HT1080 (cell line): ENCODE measurements at places on chromosomes 1 and 21.

- no peak for DNase-seq
Measured at GRCh38 chr1:197649188-197649587, 126.1 kb downstream of the DENND1B start.

GRCh38 chr1:99269321-99269720 is 5.0 kb downstream of the PLPPR4 start:
- DNase-seq, result no peak

GRCh38 chr21:14484188-14485009 is 61.7 kb downstream of the SAMSN1 start:
- DNase-seq, result no peak

DNA sequence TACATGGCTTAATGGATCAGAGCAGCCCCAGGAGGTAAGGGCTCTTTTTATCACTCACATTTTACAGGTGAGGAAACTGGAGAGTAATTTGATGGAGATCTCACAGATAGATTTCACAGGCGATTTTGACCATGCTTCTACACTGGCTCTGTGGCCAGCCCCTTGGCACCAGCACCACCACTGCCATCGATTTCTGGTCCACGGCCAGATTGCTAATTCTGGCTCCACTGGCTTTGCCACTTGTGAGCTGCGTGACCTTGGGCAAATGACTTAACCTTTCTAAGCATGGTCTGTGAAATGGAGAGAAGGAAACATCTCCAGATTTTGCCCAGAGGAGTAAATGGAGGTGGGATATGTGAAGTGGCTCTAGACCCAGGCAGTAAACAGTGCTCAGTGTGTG is 32.6 kb downstream of the KCNC4 start:
- DNase-seq, result no peak

DNA sequence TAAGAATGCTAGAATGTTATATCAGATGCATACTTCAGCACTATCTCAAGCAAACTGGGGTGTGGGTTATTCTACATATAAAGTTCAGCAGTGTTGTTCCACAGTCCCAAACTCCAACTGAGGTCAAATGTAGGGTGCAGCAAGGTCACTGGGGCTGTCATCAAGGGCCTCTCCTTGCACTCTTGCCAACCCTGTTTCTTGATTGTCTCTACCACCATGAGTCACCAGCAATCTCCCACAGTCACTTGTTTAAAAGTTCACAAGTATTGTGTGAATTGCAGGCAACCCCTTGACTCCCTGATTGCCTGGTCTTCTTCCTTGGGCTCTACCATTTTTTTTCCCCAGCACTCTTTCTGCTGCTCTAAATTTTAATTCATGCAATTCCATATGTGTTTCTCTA is 10.6 kb downstream of the METTL18 start:
- no peak for DNase-seq

GRCh38 chr1:40625076-40625475 is 40.4 kb downstream of the RIMS3 start:
- DNase-seq, result peak; percentile 48

GRCh38 chr1:38741341-38741740 is 118.2 kb downstream of the RRAGC start:
- no peak for DNase-seq

GRCh38 chr1:184399192-184399847 is 12.5 kb downstream of the C1orf21 start:
- no peak for DNase-seq
